Type B pancreatic cell (in vitro differentiated cells): ENCODE measurements at places on chromosomes 3 and 15.

- H3K36me3 ChIP-seq, result no peaks in the 10 kb centered on the region
- H3K27me3 ChIP-seq, result peaks cover 3% of the 10 kb centered on the region
- no peak for DNase-seq
Observed at GRCh38 chr15:80153900-80154299, 1.1 kb downstream of the FAH start.

GRCh38 chr3:128859630-128860029 is 19.8 kb upstream of the ACAD9 start:
- no peaks in the 10 kb centered on the region for H3K27me3 ChIP-seq
- peaks cover 25% of the 10 kb centered on the region for H3K36me3 ChIP-seq
- no peak overlapping the region for H3K4me3 ChIP-seq
- H3K4me1 ChIP-seq, result peaks cover 4% of the 10 kb centered on the region
- no peak overlapping the region for H3K27ac ChIP-seq

GRCh38 chr3:16723978-16724377 is 118.8 kb upstream of the DAZL start:
- DNase-seq, result no peak
- no peak overlapping the region for H3K27ac ChIP-seq
- no peak overlapping the region for H3K4me3 ChIP-seq
- no peaks in the 10 kb centered on the region for H3K4me1 ChIP-seq
- H3K27me3 ChIP-seq, result no peaks in the 10 kb centered on the region

- H3K27ac ChIP-seq, result no peak overlapping the region
- DNase-seq, result peak; percentile 71
- no peaks in the 10 kb centered on the region for H3K4me1 ChIP-seq
- no peak overlapping the region for H3K4me3 ChIP-seq
Observed at GRCh38 chr3:159273608-159274007, 471.8 kb downstream of the MFSD1 start.

- no peak for DNase-seq
- H3K4me1 ChIP-seq, result peaks cover 20% of the 10 kb centered on the region
- peak overlapping the region; percentile 4 for H3K27ac ChIP-seq
- H3K27me3 ChIP-seq, result no peaks in the 10 kb centered on the region
- no peak overlapping the region for H3K4me3 ChIP-seq
- no peaks in the 10 kb centered on the region for H3K36me3 ChIP-seq
Observed at GRCh38 chr3:177618873-177619733, 421.8 kb upstream of the TBL1XR1 start.

DNA sequence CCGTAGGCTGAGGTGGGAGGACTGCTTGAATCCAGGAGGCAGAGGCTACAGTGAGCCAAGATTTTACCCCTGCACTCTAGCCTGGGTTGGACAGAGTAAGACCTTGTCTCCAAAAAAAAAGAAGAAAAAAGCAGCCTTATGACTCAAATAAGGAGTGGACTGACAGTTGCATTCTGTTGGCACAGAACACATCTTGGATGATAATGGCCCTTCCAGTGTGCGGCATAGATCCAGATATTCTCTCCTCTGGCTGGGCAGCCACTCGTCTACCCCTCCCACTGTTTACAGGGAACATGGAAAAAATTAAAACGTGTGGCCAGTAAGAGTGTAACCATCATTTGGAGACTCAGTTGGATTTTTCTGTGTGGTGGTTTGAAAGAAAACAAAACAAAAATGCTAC is 118.6 kb upstream of the RNF7 start:
- H3K27me3 ChIP-seq, result no peaks in the 10 kb centered on the region
- H3K4me1 ChIP-seq, result peaks cover 3% of the 10 kb centered on the region
- H3K27ac ChIP-seq, result no peak overlapping the region
- no peak overlapping the region for H3K4me3 ChIP-seq

- no peak overlapping the region for H3K27ac ChIP-seq
- H3K4me1 ChIP-seq, result peaks cover 18% of the 10 kb centered on the region
Observed at GRCh38 chr15:63448266-63448665, 56.1 kb upstream of the USP3 start.

DNA sequence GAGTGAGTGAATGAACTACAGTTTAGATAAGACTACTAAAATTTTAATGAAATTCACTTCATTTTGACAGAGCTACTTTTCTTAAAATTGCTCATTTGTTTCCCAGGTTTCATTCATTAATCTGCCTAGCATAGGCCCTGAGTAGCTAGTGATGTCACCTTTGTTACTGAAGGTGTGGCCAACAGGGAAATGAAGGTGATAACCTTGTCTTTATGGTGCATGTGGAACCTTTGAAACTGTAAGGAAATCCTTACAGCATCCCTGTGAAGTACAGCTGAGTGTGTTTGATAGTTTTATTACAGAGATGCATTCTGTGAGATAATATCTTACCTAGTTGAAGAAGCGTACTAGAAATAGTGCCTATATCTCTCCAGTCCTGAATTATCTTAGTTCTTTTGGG is 112.9 kb downstream of the AKAP13 start:
- H3K4me1 ChIP-seq, result peaks cover 51% of the 10 kb centered on the region
- H3K36me3 ChIP-seq, result peaks cover 6% of the 10 kb centered on the region
- H3K27me3 ChIP-seq, result no peaks in the 10 kb centered on the region

DNA sequence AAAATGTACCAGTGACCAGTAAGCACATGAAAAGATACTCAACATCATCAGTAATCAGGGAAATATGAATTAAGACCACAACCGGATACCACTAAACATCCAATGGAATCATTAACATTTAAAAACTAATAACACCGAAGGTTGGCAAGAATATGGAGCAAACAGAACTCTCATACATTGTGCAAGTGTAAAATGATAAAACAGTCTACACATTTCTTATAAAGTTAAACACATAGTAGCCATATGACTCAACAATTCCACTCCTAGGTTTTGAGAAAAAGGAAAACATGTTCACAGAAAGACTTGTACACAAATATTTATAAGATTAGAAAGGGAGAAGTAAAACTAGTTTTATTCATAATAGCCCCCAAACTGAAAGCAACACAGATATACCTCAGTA is 60.3 kb upstream of the SLCO2A1 start:
- H3K4me3 ChIP-seq, result no peak overlapping the region
- H3K27me3 ChIP-seq, result no peaks in the 10 kb centered on the region
- H3K36me3 ChIP-seq, result no peaks in the 10 kb centered on the region
- DNase-seq, result no peak
- no peaks in the 10 kb centered on the region for H3K4me1 ChIP-seq

GRCh38 chr3:98962951-98963350 is 61.5 kb upstream of the DCBLD2 start:
- no peak overlapping the region for H3K27ac ChIP-seq
- H3K36me3 ChIP-seq, result no peaks in the 10 kb centered on the region
- H3K27me3 ChIP-seq, result no peaks in the 10 kb centered on the region
- DNase-seq, result no peak
- no peaks in the 10 kb centered on the region for H3K4me1 ChIP-seq
- no peak overlapping the region for H3K4me3 ChIP-seq

- H3K27me3 ChIP-seq, result no peaks in the 10 kb centered on the region
- H3K4me1 ChIP-seq, result peaks cover 11% of the 10 kb centered on the region
- H3K27ac ChIP-seq, result peak overlapping the region; percentile 36
- no peak overlapping the region for H3K4me3 ChIP-seq
- DNase-seq, result no peak
- no peaks in the 10 kb centered on the region for H3K36me3 ChIP-seq
Observed at GRCh38 chr15:85356276-85356675, 24.1 kb upstream of the AKAP13 start.

- no peak overlapping the region for H3K4me3 ChIP-seq
- H3K27ac ChIP-seq, result no peak overlapping the region
- no peak for DNase-seq
- peaks cover 7% of the 10 kb centered on the region for H3K36me3 ChIP-seq
- peaks cover 52% of the 10 kb centered on the region for H3K4me1 ChIP-seq
Observed at GRCh38 chr15:67765701-67766100, 59.6 kb upstream of the SKOR1 start.

DNA sequence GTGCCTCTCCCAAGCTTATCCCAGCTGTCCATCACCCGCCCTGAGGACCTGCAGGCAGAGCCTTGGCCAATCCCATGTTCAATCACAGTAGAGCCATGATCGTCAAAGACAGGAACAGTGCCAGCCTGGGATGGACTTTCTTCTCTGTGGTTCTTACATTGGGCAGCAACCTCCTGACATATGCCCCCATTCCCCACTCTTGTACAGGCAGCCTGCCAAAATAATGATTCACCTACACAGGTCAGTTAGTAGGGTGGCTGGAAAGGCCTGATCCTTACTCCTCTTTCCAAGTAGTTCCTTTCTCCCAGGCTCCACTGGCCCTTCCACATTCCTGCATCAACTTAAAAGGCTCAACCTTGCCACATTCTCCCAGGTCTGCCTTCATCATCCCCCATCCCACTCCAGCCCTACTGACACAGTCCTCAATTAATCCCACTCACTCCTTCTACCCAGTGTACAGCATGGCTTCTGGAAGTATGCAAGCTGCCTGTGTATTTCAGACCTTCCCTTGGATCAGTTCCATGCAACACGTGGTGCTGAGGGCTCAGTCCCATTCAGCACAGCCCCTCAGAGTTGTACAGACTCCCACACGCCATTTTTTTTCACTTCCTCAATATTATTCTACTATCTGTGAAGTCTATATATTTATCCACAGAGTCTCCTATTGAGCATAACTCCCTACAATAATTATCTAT is 189.8 kb downstream of the NTRK3 start:
- no peak overlapping the region for H3K27ac ChIP-seq
- H3K4me3 ChIP-seq, result no peak overlapping the region
- H3K27me3 ChIP-seq, result peaks cover 23% of the 10 kb centered on the region
- H3K4me1 ChIP-seq, result no peaks in the 10 kb centered on the region
- no peaks in the 10 kb centered on the region for H3K36me3 ChIP-seq

DNA sequence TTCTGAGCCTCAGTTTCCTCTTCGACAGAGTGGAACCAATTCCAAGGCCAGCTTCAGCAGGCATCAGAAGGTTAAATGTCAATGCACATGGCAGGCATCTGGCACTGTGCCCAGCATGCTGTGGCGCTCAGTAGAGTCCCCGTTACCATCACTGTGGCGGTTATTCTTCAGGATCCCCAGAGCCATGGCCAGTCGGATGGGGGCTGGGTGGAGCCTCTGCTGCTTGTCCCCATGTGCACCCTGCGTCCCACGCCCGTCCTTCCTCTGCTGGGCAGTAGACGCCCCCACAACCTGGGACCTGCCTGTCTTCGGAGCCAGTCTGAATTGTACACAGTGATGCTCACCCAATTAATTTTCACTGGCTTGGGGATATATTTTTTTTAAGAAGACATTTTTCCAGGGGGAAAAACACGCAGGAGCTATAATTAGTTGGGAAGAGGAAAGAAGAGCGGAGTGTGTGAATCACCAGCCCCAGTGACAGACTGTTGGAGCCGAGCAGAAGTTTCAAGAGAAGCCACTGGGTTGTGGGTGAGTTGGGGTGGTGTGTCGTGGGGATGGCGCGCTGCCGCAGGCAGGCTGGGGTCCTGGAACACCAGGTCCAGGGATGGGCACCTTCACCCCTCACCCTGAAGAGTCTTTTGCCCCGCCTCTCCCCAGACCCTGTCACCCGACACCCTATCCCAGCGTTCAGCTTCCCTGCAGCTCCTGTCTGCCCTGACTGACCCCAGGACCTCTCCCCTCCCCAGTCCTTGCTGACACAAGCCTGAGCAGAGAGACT is 26.8 kb upstream of the RPL29 start:
- DNase-seq, result no peak
- H3K27ac ChIP-seq, result no peak overlapping the region
- H3K27me3 ChIP-seq, result no peaks in the 10 kb centered on the region
- no peak overlapping the region for H3K4me3 ChIP-seq
- H3K36me3 ChIP-seq, result no peaks in the 10 kb centered on the region

DNA sequence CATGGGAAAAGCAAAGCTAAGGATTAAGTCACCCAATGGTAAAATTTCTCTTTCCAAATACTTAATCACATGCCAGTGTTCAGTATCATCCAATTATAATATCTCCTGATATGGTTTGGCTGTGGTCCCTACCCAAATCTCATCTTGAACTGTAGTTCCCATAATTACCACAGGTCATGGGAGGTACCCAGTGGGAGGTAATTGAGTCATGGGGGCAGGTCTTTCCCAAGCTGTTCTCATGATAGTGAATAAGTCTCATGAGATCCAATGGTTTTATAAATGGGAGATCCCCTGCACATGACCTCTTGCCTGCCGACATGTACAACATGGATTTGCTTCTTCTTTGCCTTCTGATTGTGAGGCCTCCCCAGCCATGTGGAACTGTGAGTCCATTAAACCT is 26.1 kb upstream of the NMB start:
- H3K27me3 ChIP-seq, result no peaks in the 10 kb centered on the region
- no peak for DNase-seq
- H3K4me1 ChIP-seq, result no peaks in the 10 kb centered on the region
- H3K27ac ChIP-seq, result no peak overlapping the region
- H3K36me3 ChIP-seq, result peaks cover 32% of the 10 kb centered on the region

DNA sequence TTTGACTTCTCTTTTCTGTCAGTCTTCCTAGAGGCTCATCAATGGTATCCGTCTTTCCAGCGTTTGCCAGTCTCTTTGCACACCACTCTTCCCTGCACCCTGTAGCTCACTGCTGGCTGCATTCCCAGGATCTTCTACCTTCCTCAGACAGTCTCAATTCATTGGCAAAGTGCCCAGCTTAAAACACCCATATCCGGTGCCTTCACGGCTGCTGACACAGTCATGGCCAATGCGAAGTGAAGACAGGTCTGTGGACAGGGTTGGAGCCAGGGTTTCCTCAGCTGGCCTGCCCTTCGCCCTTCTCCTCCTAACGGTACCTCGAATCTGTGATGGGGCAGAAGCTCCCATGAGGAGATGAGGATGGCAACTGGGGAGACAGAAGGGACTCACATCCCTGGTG is 36.1 kb downstream of the PTH1R start:
- peaks cover 4% of the 10 kb centered on the region for H3K4me1 ChIP-seq
- no peak overlapping the region for H3K27ac ChIP-seq
- H3K36me3 ChIP-seq, result peaks cover 20% of the 10 kb centered on the region
- no peaks in the 10 kb centered on the region for H3K27me3 ChIP-seq

GRCh38 chr3:59566481-59566975 is 516.7 kb upstream of the CFAP20DC start:
- DNase-seq, result no peak
- no peak overlapping the region for H3K27ac ChIP-seq
- peaks cover 33% of the 10 kb centered on the region for H3K27me3 ChIP-seq
- H3K4me3 ChIP-seq, result no peak overlapping the region

DNA sequence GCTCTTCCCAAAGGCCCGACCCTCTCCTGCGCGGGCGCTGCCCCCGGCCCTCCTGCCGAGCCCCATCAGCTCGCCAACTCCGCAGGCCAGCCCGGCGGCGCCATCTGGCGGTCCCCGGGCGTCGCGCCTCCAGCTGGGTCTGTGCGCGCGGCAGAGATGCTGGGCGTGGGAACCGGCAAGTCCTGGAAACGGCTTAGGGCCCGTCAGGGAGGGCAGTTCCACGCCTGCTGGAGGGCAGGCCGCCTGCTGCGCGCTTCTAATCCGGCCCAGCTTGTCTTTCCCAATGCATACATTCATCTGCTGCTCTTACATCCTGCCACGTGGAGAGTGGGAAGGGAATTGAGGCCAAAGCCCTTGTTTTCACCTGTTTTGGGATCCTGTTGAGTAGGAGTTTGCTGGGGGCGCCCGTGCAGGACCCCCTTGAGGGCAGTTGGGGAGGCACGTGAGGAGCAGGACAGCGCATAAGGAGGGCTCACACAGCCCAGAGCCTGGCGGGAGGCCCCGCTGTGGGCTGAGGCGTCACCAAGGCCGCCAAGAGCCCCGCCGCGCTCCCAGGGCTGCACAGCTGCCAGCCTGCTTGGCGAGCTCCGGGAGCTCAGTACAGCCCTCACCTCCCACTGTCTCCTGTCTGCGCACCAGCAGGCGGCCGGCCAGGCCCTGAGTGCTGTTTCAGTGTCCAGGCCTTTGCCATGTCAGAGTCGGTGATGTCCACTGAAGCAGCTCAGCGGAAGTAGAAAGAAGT is 165.6 kb downstream of the NSMCE3 start:
- peaks cover 6% of the 10 kb centered on the region for H3K4me1 ChIP-seq
- no peaks in the 10 kb centered on the region for H3K36me3 ChIP-seq
- H3K27me3 ChIP-seq, result no peaks in the 10 kb centered on the region
- H3K4me3 ChIP-seq, result no peak overlapping the region
- peak; percentile 88 for DNase-seq
